ENCODE measurements at places on chromosomes 7 and 10.

- DNase-seq: no peak
Measured at GRCh38 chr7:116630357-116630756, 41.6 kb upstream of the MET start.

- no peak for DNase-seq
Measured at GRCh38 chr10:102291221-102291905, 46.0 kb downstream of the GBF1 start.

DNA sequence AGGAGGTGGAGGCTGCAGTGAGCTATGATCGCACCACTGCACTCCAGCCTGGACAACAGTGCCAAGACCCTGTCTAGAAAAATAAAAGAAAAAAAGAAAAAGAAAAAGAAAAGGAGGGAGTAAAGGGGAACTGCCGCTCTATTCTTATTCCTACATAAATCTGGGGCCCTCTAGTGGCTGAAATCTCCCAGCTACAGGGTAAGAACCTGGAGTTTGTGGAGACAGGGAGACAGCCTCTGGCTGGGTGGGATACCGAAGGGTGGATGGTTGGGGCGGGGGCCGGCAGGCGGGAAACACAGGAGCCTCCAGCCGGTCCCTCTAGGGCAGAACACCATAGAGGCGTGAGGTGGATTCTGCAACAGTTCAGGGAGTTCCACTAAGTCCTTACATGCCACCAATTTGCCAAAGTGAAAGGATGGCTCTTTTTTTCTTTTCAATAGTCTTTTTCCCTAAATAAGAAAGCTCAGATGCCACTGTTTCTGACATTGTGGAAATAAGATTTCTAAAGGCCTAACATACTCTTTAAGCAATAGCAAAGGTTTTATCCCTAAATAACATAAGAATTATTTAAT is 117.3 kb downstream of the SVIL start:
- no peak for DNase-seq

GRCh38 chr7:118013252-118014010 is 140.2 kb upstream of the CTTNBP2 start:
- DNase-seq: no peak

GRCh38 chr10:13528875-13529713 is at the start of gene BEND7:
BEND7 (minus strand) TSS chr10:13529014; CDS start chr10:13528533, 481 bp downstream.
- no peak for DNase-seq

GRCh38 chr7:158112571-158113320 is 474.9 kb downstream of the PTPRN2 start:
- no peak for DNase-seq

- no peak for DNase-seq
Measured at GRCh38 chr7:105227391-105227790, 161.3 kb downstream of the SRPK2 start.

- no peak for DNase-seq
Measured at GRCh38 chr7:22005151-22005550, 59.5 kb upstream of the CDCA7L start.

DNA sequence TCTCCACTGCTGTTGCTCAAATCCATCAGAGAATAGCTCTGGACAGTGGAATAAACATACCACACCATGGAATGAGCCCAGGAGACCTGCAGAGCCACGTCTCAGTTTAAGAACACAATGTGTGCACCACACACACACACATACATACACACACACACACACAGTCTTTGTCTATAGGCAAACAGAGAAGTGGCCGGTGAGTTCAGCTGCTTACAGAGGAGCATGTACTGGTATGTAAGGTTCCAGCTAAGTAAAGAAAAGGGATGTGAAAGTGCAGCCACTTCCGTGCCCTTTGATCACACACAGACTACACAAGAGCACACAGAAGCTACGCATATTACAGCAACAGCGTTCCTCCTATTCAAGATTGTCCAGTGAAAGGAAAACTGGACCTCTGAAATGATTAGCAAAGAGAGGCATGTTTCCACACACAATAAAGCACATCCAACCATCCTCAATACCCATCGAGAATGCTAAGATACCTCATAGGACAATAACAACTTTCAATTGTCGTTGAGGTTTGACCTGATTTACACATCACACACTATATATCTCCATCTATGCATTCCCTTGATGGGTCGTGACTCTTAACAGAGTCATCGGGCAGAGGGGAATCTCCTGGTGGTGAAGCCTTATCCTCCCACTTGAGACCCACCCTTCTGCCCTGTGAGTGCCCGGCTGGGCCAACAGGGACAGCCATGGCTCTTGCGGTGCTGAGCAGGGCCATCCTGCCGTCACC is 23.6 kb downstream of the SLC35B4 start:
- peak; percentile 65 for DNase-seq

DNA sequence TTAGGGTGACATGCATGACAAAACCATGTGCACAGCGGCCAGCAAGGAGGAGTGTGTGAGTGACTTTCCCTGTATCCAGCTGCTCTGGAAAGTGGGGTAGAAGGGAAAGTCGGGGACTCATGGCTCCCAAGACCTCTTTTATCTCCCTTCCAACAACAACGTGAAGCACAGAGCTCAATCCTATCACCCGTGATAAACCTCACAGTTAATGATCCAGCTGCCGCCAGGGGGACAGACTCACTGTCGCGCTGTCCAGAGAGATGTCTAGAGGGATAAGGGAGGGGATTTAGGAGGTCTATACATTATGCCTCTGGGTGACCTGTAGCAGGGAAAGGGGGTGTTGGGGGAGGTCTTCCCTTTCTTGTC is 84.0 kb upstream of the SMNDC1 start:
- no peak for DNase-seq

DNA sequence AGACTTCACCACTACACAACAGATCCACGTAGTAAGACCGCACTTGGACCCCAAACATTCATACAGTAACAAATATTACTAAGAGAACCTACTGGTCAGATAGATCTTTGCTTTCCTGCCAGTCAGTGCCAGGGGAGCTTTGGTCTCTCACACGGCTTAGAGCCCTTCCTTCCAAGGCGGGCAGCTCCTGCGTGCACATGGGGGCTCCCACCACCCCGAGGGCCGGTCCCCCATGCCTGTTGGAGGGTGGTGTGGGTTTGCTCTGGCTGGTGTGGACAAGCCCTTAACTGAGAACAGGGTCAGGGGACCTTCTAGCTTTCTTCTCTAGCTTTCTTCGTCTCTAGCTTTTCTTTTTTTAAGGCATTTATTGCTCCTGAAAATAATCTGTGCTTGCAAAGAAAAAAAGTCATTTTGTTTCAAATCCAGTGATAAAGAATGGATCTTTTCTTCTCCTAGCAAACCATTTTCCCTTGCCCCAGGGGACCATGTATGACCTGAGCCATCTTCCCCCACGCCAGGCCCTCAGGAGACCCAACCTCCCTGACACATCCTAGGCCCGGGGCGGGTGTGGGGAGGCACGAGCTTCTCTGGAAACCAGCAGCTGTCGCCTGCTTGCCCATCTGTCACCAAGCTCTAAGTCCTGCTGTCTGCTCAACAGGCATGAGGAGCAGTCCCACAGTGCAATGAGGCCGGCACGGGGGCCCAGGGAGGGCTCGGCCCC is 591.1 kb downstream of the PTPRN2 start:
- DNase-seq: no peak

DNA sequence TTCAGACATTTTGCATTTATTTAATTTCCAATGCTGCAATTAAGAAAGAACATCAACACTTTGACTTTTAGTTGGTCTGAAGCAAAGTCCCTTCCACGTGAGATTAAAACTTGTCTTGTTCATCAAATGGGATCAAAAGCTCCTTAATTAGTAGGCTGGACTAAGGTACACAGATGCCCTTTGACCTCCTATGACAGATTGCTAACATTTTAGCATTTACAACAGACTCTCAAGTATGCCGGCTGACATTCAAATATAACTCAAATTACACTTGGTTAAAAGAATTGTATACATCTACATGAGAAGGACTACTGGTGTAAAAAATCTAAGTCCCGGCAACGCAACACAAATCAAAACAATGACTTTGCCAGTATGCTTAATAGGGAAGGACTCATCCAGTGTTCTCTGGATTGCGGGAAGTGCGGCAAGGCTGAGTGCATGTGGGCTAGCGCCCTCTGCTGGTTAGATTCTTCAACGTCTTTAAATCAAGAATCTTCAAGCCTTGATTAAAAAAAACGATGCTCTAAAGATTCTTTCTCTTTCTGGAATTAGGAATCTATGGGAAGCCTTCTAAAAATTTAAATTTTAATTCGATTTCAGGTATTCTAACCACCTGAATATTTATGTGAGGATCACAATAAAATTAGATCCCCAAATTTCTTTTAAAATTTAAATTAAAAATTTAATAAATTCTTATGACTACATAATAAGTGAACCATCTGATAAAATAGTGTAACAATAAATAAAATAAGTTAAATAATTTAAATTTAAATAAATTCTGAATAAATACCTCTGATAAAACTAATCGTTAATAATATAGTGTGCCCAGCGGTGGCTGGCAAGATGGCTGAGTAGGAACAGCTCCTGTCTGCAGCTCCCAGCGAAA is 444.7 kb downstream of the DGKB start:
- DNase-seq: peak; percentile 69

DNA sequence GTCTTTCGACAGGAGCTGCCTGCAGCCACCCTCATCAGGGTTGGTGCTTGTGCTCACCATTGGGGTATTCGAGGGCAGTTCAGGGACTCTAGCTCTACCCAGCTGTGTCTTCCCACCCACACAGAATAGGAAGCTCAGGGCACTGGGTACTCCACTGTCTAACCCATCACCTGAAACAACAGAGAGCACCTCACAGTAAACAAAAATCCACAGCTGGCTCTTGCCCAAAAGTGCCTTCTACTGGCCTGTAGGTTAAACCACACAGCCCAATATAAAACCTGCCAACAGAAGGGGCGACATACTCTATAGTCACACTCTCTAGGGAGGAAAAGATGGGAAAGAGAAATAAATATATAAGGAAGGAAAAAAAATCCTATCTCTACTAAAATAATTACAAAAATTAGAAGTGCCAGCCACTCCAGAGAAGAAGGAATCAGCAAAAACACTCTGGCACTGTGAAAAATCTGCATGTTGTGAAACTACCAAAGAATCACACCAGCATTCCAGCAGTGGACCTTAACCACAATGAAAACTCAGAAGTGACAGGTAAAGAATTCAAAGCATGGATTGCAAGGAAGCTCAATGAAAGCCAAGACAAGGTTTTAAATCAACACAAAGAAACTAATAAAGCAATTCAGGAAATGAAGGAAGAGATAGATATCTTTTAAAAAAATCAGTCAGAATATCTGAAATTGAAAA is 110.0 kb downstream of the HGF start:
- no peak for DNase-seq

DNA sequence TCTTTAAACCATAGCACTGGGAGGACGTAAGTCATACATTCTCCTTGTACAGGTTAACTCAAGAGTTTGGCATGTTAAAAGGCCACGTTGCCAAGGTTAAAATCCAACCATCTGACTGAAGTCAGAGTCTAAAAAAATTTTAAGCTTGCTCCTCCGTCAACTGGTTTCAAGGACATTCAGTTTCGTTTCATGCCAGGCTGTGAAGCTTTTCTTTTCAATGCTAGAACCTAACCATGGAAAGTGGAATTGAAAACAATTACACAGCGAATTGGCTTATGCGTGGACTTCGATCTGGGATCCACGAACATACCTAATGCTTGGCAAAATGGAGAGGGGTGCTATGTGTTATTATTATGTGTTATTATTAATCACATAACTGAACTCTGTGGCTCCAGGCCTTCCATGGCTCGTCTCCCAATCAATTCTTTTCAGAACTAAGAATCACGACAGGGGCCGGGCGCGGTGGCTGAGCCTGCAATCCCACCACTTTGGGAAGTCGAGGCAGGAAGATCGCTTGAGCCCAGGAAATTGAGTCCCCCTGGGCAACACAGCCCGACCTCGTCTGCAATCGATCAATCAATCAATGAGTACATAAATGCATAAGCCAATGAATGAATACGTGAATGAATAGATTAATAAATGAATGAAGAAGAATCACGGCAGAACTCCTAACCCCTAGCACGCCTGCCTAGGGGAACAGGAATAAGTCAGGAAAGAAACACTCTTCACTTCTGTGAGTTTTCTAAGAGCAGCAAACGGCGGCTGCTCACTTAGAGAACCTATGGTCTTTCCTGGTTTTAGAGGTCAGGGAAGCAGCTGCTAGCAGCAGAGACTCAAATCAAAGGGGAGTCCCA is 733 bp upstream of the ARL5B start:
- no peak for DNase-seq

DNA sequence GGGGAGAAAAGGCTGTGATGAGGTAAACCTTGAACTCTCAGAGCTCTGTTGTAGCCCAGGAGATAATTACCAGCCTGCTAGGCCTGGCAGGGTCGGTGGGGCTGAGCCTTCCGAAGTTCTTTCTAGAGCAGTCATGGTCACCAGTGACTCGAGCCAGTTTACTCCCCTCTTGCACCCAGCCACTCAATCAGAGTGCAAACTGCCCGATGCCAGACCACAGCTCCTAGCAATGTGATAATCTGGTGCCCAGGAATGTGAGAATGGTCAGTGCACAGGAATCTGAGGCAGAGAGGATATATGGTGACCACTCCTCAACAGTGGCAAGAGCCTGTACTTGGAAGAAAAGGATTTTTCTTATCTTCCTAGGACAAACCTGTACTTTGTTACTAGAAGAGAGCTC is 46.4 kb upstream of the KMT2E start:
- no peak for DNase-seq

DNA sequence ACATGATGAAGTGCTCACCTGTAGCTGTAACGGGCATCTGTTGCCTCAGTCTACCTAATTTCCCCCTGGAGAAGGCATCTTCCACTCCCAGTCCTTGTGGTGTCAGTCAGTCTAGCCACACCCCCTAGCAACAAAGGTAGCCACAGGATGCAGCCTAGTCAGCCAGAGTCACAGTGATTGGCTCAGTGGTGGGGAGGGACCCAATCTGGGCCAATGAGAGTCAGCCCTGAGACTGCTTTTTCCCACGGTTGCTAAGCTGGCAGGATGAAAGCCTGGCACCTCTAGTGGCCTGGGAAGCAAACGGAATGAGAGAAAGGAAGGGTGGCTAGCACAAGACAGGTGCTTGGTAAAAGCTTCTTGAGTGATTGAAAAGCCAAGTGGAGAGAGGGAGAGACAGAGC is 118.6 kb downstream of the SH3PXD2A start:
- no peak for DNase-seq

GRCh38 chr10:6108631-6109443 is 20.0 kb downstream of the RBM17 start:
- no peak for DNase-seq

DNA sequence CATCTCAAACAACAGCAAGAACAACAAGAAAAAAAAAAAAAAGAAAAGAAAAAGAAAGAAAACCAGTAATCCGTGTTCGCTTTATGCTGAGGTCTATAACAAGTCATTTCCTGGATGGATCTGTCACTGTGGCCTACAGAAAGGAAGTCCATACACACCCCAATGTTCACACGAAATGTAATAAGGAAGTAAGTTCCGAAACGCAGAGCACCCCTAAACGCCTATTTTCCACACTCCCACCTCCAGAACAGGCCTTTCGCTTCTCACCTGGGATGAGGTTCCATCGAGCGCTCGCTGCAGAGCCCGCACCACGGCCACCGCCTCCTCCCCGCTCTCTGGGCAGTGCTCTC is 735 bp downstream of the ZNF394 start:
- no peak for DNase-seq

GRCh38 chr7:13115157-13115772 is 427.8 kb downstream of the ARL4A start:
- no peak for DNase-seq
